ENCODE measurements at places on chromosomes 6 and 20.

DNA sequence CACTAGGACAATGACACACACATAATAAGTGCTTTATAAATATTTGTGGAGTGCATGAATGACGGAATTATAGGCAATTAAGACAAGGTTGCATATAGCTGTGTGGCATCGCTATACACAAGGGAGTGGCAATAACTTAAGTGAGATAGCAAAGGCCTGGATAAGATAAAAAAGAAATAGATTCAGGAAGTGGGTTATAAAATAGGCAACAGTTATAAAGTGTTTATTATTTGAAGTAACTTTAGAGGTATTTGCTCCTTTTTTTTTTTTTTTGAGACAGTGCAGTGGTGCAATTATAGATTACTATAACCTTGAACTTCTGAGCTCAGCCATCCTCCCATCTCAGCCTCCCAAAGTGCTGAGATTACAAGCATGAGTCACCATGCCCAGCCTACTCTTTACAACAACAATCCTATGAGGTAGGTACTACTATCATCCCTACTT is 75.9 kb upstream of the LOC128125822 start:
- DNase-seq = no peak

DNA sequence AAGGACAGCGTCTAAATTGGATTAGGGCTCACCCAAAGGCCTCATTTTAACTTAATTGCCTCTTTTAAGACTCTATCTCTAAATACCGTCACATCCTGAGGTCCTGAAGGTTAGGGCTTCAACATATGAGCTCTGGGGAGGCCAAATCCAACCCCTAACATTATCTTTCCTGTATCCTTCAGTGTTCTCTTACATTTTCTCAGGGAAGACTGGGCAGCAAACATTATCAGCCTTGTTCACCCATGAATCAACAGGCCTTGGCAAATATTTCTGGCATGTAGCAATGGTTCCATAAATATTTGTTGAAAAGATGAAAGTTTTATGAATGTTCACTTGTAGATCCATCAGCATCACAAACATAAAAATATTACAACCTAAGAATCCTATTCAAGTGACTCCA is 24.6 kb upstream of the FOXF2 start:
- DNase-seq = no peak

GRCh38 chr6:109014606-109015005 is 80.0 kb downstream of the SESN1 start:
- no peak for DNase-seq

GRCh38 chr20:20755674-20756319 is 43.4 kb upstream of the RALGAPA2 start:
- DNase-seq = no peak

DNA sequence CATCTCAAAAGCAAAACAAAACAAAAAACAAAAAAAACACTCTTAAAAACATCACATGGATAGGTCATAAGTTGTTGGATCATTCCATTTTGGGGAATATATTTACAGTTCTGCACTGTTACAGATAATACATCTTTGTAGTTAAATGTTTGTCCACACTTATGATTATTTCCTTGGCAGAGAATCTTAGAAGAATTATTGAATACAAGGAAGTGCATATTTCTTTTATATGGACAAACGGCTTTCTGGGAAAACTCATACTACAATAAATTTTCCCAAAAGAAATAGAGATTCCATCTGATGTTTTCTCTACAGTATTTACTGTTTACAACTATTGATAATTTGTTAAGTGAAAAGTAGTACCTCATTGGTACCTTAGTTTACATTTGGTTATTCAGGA is 33.8 kb downstream of the GMPR start:
- no peak for DNase-seq

GRCh38 chr6:4129446-4129845 is 5.9 kb downstream of the ECI2 start:
- no peak for DNase-seq

DNA sequence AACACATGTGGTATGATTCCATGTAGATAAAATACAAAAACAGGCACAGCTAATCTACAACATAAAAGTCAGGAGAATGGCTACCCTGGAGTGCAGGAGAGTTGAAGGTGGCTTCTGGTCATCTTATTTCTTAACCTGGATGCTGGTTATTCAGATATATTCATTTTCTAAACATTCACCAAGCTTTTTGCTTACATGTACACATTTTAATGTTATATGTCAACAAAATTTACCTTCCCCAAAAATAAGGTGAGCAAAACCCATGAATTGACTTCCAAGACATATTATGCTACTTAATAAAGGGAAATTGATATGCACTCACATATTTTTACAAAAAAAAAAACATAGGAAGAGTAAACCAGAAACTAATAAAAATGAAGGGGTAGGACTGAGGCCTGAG is 50.6 kb downstream of the B4GALT5 start:
- DNase-seq = no peak

- no peak for DNase-seq
Measured at GRCh38 chr6:10687582-10687981, 6.8 kb downstream of the C6orf52 start.

- no peak for DNase-seq
Measured at GRCh38 chr6:92840246-92840930, 579.0 kb downstream of the EPHA7 start.

DNA sequence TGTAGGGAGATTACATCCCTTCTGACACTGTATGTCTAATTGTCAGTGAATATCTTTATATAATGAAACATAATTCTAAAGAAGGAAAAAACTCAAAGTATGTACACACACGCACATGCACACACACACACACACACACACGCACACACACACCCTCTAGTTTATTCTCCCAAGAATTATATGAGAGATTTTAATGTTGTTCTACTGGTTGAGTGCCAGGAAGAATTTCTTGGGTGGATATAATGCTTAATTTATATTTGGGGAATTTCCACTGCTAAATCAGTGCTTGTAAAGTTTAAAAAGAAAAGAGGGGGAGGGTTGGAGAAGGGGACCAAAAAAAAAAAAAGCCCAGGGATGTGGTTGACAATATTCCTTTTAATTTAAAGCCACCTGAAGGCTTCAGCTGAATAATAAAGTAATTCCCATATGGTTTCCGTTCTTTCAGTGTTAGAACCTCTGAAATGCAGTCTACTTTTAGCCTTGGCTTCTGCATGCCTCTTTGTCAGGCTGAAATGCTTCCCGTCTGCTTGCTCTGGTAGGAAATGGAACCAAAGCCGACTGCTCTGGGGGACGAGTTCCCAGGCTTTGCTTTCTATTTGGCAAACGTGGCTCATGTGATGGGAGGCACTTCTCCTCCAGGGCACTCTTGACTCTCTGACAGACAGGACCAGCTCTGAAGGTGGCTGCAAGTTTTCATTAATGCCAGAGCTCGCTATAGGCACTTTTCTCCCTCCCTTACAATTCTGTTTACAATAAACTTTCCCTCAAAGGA is 225.4 kb downstream of the PRL start:
- no peak for DNase-seq

- DNase-seq = no peak
Measured at GRCh38 chr20:47578543-47578942, 76.9 kb downstream of the NCOA3 start.

DNA sequence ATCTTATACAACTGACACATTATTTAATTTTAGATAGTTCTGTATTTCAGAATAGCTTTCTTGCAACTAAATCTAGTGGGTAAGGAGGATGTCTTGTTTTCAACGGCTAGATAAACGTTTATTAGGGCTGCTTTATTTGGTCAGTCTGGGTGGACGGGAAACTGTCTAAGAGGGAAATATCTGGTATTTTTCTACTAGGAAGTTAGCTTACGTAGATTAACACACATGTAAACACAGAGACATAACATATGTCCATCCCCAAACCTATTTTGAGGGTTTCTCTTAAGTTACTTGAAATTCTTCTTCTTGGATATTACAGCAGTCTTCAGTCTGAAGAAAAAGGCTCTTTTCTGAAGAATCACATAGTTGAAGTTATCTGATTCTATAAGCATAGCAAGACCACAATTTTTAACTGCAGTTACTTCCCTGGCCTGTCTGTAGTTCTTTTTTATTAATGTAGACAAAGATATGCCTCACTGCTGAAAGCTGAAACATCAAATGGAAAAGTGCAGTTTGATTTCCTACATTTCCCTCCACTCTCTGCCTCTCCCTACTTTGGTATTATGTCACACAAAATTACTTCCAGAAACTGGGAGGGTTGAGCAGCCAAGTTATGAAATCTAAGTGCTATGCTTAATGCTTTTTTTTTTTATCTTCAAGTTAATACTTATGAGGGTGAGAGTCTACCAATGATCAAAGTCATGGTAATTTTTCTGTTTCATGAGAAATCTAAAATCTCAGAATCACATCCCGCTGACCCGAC is 37.4 kb downstream of the PLAGL1 start:
- no peak for DNase-seq

DNA sequence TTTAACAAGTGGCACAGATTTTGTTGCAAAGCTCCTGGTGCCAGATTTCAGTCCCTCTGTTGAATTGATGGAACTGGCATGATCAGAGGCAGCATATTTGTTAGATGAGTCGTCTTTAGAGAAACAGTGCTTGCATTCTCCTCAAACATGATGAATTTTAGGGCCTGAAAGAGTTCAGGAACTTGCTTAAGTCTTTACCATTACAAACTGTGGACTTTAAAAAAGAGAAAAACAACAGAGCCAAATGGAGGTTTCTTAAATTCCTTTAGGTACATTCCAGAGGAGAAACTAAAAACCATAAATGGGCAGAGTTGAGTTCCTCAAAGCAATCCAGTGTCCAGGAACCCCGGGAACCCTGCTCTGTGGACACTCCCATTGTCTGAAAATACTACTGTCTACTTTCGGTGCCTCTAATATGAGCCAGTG is 2.5 kb downstream of the GTF2H5 start:
- DNase-seq = no peak

DNA sequence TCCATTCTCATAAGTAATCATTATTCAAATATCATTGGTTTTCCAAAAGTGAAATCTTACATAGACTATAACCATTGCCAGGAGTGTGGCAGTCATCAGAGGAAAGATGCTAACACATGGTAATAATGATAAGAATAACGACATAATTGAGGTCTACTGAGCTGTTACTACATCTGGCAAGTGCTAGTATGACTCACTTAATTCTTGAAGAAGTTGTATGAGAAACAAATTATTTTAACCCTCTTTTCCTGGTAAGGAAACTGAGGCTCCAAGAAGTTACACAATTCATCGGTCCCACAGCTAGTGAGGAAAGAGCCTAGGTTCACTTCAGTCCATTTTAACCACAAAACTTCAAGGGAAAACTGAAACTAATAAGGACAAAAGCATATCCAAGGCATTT is 335.6 kb upstream of the BTBD3 start:
- DNase-seq = no peak

DNA sequence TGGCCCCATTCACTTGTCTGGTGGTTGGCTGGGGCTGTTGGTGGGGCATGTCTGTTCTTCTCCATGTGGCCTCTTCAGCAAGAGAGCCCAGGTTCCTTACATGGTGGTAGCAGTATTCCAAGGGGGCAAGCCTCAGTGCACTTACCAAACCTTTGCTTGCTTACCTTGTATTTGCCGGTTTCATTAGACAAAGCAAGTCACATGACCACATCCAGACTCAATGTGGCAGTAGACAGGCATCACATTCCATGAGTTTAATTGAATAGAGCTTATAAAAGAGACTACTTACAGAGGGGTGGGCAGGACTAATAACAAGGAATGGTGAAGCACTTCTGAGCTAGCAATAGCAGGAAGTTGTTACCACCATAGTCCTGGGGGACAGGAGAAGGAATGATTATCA is 78.6 kb downstream of the SNAP25 start:
- no peak for DNase-seq

DNA sequence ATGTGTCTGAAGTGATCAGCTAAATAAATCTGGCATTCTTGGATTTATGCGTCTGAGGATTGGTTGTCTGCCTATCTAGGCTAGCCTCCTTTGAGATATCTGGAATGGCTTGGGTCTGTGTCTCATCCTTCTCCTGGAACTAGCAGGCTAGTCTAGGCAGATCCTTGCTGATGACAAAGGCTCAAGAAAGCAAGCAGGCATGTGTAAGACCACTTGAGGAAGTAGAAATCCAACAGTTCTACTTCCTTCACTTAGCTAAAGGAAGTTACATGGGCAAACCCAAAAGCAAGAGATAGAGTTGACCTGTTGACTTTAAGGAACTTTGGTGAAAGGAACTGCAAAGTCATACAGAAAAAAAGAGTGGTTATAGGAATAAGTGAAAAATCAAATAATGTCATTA is 672.6 kb downstream of the MAFB start:
- DNase-seq = no peak

DNA sequence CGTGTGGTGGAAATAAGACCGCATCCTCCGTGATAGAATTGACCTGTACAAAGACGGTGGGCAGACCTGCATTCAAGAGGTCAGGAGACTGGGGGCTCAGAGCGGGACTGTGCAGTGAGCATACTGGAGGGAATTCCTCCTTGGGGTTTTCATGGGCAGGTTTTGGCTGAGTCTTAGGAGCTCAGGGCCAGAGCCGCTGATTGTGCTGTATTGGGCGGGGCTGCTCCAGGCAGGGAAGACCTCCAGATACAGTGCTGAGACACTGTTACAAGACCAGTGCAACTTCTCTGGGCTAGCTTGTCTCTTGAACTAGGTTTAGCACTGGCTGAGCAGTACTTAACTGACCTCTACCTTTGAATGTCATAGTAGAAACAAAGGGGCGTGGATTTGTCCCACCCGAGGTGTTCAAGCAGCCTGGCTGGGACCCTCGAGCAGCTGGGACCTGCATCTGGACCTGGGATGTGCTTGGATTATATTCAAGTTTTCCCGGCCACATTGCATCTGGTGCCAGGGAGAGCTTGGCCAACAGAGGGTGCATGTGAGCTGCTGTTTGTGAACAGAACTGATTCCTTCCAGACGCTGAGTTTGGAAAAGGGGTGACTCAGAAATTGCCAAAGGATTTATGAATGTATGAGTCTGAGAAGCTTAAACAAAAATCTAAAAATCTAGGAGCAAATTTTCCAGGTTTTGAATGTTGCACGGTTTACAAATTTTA is 33.4 kb upstream of the SLC22A1 start:
- DNase-seq = peak; percentile 5

- DNase-seq = no peak
Measured at GRCh38 chr20:48335308-48336050, 492.3 kb downstream of the PREX1 start.

DNA sequence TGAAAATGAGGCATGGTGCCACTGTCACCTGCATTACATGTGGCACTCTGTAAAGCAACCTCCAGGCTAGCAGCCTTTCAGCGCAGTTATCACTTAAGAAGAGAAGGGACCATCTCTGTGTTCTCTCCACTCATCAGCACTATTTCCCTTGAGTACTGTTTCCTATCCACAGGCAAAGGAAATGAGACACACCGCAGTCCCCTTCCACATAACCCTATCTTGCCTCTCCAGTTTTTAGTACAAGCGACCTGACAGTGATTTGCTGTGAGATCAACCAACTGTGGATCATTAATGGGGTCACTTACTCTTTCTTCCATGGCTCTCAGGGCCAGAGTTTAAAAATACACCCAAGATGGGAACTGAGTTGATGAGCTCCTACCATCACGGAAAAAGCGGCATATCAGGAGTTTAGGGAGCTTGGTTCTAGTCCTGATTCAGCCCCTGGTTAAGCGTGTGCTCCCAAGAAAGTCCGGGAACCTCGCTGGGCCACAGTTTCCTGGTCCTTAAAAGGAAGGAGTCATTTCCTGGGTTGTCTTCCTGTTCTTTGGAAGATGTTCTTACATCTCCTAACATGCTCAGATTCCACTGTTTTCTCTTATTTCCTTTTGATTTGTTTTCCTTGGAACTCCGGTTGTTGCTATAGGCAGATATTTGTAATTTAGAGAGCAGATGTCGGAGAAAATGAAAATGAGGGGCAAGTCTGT is 27.3 kb downstream of the PRDM1 start:
- no peak for DNase-seq

Data from left renal cortex interstitium (tissue), 4 donors.